ENCODE measurements at places on chromosomes 4 and X. TPM values are rescaled to one million over a fixed set of nuclear protein-coding genes. Genes with fewer than 3 reads are reported as not detected.

The GIMD1 gene
- not detected for polyA plus RNA-seq

The ARAP2 gene
- polyA plus RNA-seq, result 1.4 TPM

The RAB9B gene
- 22.6 TPM for polyA plus RNA-seq

The SSX1 gene
- polyA plus RNA-seq, result not detected

The LRCH2 gene
- 3.8 TPM for polyA plus RNA-seq

The IDS gene
- polyA plus RNA-seq, result 27.5 TPM

The INTU gene
- 10.3 TPM for polyA plus RNA-seq

The TRIM75 gene
- polyA plus RNA-seq, result 0.10 TPM

The TMEM144 gene
- polyA plus RNA-seq, result 3.3 TPM

The USP17L12 gene
- polyA plus RNA-seq, result not detected

The GYPE gene
- polyA plus RNA-seq, result 2.6 TPM

The EVC2 gene
- polyA plus RNA-seq, result 4.0 TPM

The TBX22 gene
- not detected for polyA plus RNA-seq

The PCDH11X gene
- polyA plus RNA-seq, result 0.58 TPM

The ZCCHC18 gene
- 1.5 TPM for polyA plus RNA-seq

The SUPT20HL2 gene
- polyA plus RNA-seq, result 0.18 TPM

The SPANXA1 gene
- polyA plus RNA-seq, result not detected

The MGAT4D gene
- not detected for polyA plus RNA-seq

The GPC3 gene
- 291 TPM for polyA plus RNA-seq

The SYP gene
- 1.0 TPM for polyA plus RNA-seq

The PIR gene
- polyA plus RNA-seq, result 3.2 TPM

The ETDA gene
- polyA plus RNA-seq, result not detected

The ABCG2 gene
- 3.0 TPM for polyA plus RNA-seq

The IL1RAPL1 gene
- polyA plus RNA-seq, result 1.6 TPM

The CCDC158 gene
- polyA plus RNA-seq, result 0.80 TPM

The AFP gene
- 0.28 TPM for polyA plus RNA-seq

The UGT2B10 gene
- not detected for polyA plus RNA-seq

The PRKG2 gene
- polyA plus RNA-seq, result 0.40 TPM

The CXCL3 gene
- polyA plus RNA-seq, result not detected

The NOCT gene
- 3.5 TPM for polyA plus RNA-seq

The MAGEA2B gene
- not detected for polyA plus RNA-seq

The SCRG1 gene
- polyA plus RNA-seq, result 1.2 TPM

The SPIN2A gene
- polyA plus RNA-seq, result 3.4 TPM

The RAB33A gene
- 0.36 TPM for polyA plus RNA-seq

The TCEAL9 gene
- polyA plus RNA-seq, result 115 TPM

The ZFX gene
- 16.6 TPM for polyA plus RNA-seq

The USP26 gene
- not detected for polyA plus RNA-seq

The USP17L10 gene
- not detected for polyA plus RNA-seq

The MTNR1A gene
- not detected for polyA plus RNA-seq

The PLXNB3 gene
- polyA plus RNA-seq, result 1.9 TPM

The PCDH18 gene
- 46.1 TPM for polyA plus RNA-seq

The VCX3A gene
- polyA plus RNA-seq, result not detected

The RENBP gene
- polyA plus RNA-seq, result 5.1 TPM

The PCYT1B gene
- polyA plus RNA-seq, result 1.2 TPM

The DMRTC1B gene
- polyA plus RNA-seq, result 0.75 TPM
